ENCODE measurements at places on chromosomes 1 and 21.

GRCh38 chr1:211920141-211920572 lies 89.6 kb upstream of the LPGAT1 start:
- H3K36me3 ChIP-seq = no peaks in the 10 kb centered on the region
- no peak for DNase-seq
- H3K27ac ChIP-seq = no peak overlapping the region
- peaks cover 34% of the 10 kb centered on the region for H3K27me3 ChIP-seq
- H3K4me1 ChIP-seq = no peaks in the 10 kb centered on the region
- no peak overlapping the region for H3K4me3 ChIP-seq

DNA sequence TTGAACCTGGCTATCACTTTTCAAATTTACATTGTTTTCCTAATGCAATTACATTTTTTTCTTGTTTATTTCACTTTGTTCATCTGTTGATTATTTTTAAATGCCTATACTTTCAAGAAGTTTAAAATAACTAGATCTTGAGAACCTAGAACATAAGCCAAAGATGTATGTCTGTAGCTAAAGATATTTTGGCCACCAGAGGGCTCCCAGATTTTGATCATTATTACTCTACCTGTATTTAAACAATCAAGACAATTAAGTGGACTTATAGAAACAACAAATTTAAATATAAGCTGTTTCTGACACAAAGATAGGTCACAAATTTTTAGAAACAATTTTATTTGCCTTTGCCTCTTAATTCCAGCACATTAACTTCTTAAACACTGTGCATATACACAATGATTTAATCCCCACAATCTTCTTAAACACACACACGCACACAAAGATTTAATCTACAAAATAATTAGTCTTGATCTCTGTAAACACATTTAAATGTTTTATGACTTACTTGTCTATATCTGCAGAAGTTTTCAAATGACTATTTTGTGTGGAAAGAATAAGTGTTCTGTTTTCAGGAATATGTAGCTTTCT lies 380.0 kb downstream of the DSCAM start:
- no peaks in the 10 kb centered on the region for H3K4me1 ChIP-seq
- no peaks in the 10 kb centered on the region for H3K36me3 ChIP-seq
- H3K27me3 ChIP-seq = peaks cover 2% of the 10 kb centered on the region

- no peak for DNase-seq
- peaks cover 9% of the 10 kb centered on the region for H3K36me3 ChIP-seq
- H3K27me3 ChIP-seq = no peaks in the 10 kb centered on the region
These were observed 112.2 kb downstream of the NEK7 start for GRCh38 chr1:198268784-198269645.

- H3K27ac ChIP-seq = no peak overlapping the region
- no peak overlapping the region for H3K4me3 ChIP-seq
- H3K4me1 ChIP-seq = peaks cover 6% of the 10 kb centered on the region
- H3K36me3 ChIP-seq = no peaks in the 10 kb centered on the region
- DNase-seq = no peak
- H3K27me3 ChIP-seq = peaks cover 3% of the 10 kb centered on the region
These were observed 410.1 kb downstream of the PRDM2 start for GRCh38 chr1:14110040-14110439.

DNA sequence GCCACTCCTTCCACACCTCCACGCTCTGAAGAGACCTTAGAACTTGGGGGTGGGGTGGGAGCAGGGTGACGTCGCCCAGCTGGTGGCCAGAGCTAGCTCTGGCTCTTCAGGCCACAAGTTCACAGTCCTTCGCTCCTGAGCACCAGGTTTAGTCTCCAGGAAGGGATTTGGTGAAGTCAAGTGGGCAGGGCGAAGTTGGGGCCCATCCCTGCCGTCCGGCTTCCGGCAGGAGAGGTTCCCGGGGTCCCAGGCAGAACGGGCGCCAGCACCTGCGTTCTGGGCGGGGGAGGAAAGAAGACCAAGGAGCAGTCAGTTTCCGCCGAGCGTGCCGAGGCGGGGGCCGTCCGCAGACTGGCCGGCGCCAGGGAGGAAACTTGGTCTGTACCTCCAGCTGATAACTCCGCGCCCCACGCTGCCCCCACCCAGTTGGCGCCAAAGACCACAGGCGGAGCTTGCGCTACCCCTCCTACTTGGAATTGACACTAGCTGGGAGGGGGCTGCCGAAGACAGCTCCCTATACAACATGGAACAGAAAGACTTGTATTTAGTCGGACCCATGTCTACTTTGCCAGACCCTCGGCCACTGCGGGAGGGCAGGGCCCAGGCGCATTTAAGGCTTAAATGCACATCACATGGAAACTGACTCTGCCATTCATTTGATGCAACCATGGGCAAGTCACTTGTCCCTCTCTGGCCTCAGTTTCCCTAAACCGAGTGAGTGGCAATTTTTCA lies 995 bp downstream of the ID3 start:
- peak; percentile 59 for DNase-seq
- H3K27me3 ChIP-seq = peaks cover 17% of the 10 kb centered on the region
- H3K36me3 ChIP-seq = peaks cover 4% of the 10 kb centered on the region
- peaks cover 61% of the 10 kb centered on the region for H3K4me1 ChIP-seq
- peak overlapping the region; percentile 85 for H3K27ac ChIP-seq

DNA sequence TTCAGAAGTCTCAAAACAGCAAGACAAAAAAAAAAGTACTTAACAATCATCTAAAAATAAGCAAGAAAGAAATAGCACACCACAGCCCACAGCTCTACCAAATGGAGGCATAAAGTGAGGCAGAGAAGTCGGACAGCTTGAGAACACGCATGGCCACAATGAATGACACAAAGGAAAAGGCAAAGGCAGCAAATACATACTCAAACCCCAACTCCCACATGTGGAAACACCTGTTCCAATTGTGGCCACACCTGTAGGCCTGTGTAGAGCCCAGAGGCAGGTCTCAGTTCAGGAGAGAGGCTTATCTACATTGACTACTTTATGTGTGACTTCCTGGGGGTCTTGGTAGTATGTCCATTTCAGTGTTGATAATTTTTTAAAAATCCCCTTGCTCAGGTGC lies 543.5 kb downstream of the LMO4 start:
- no peaks in the 10 kb centered on the region for H3K36me3 ChIP-seq
- no peak overlapping the region for H3K4me3 ChIP-seq
- peaks cover 2% of the 10 kb centered on the region for H3K4me1 ChIP-seq
- peaks cover 3% of the 10 kb centered on the region for H3K27me3 ChIP-seq
- DNase-seq = no peak

GRCh38 chr1:155872527-155872926 lies 13.2 kb downstream of the SYT11 start:
- no peak overlapping the region for H3K4me3 ChIP-seq
- no peak overlapping the region for H3K27ac ChIP-seq
- H3K4me1 ChIP-seq = peaks cover 5% of the 10 kb centered on the region
- H3K27me3 ChIP-seq = no peaks in the 10 kb centered on the region
- peaks cover 7% of the 10 kb centered on the region for H3K36me3 ChIP-seq

- H3K4me3 ChIP-seq = no peak overlapping the region
- H3K27ac ChIP-seq = no peak overlapping the region
- DNase-seq = no peak
- H3K4me1 ChIP-seq = peaks cover 6% of the 10 kb centered on the region
These were observed 140.9 kb downstream of the RHOU start for GRCh38 chr1:228876187-228876586.

GRCh38 chr1:21669258-21670058 lies at the start of gene RAP1GAP:
RAP1GAP (minus strand) TSS chr1:21669357; CDS start chr1:21620032, 49,325 bp downstream.
- DNase-seq = peak; percentile 62
- peaks cover 25% of the 10 kb centered on the region for H3K27me3 ChIP-seq
- no peaks in the 10 kb centered on the region for H3K36me3 ChIP-seq
- H3K4me3 ChIP-seq = peak within 1 kb of the TSS; percentile 62
- peaks cover 11% of the 10 kb centered on the region for H3K4me1 ChIP-seq

DNA sequence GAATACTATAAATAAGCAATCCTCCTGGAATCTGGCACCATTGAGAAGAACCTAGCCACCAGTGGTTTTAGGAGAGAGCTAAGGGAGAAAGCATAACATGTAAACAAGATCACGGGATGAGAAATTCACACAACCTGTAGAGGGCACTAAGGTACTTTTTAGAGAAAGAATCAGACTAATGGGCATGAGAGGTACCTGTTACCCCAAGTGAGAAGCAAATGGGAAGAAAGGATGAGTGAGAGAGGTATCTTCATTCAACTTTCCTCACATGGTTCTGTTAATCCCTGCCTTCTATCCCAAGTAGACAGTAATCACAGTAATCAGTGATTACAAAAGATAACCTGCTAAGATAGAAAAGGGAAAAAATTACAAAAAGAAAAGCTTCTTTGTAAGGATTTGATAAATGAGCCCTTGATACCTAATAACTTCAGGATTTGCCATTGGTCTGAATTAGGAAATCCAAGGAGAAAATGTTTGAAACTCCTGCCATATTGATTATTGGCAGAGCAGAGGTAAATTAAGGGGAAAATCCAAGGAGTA lies 251.1 kb upstream of the ADGRL2 start:
- no peaks in the 10 kb centered on the region for H3K36me3 ChIP-seq
- DNase-seq = no peak
- H3K27me3 ChIP-seq = no peaks in the 10 kb centered on the region
- no peaks in the 10 kb centered on the region for H3K4me1 ChIP-seq
- no peak overlapping the region for H3K27ac ChIP-seq

- no peaks in the 10 kb centered on the region for H3K4me1 ChIP-seq
- H3K4me3 ChIP-seq = no peak overlapping the region
- H3K27me3 ChIP-seq = no peaks in the 10 kb centered on the region
- H3K36me3 ChIP-seq = no peaks in the 10 kb centered on the region
- no peak for DNase-seq
These were observed 38.5 kb downstream of the B3GALT5 start for GRCh38 chr21:39651206-39651605.

GRCh38 chr1:29801561-29801973 lies 565.2 kb downstream of the PTPRU start:
- H3K36me3 ChIP-seq = no peaks in the 10 kb centered on the region
- no peaks in the 10 kb centered on the region for H3K27me3 ChIP-seq
- no peak overlapping the region for H3K27ac ChIP-seq
- H3K4me3 ChIP-seq = no peak overlapping the region
- no peak for DNase-seq

- peak overlapping the region; percentile 37 for H3K27ac ChIP-seq
- no peak for DNase-seq
- H3K27me3 ChIP-seq = no peaks in the 10 kb centered on the region
- H3K4me3 ChIP-seq = no peak overlapping the region
- peaks cover 20% of the 10 kb centered on the region for H3K4me1 ChIP-seq
These were observed 56.9 kb downstream of the SLC45A1 start for GRCh38 chr1:8374812-8375211.

- H3K4me3 ChIP-seq = no peak overlapping the region
- no peaks in the 10 kb centered on the region for H3K36me3 ChIP-seq
- no peak overlapping the region for H3K27ac ChIP-seq
These were observed 254.8 kb downstream of the LTN1 start for GRCh38 chr21:28737674-28738419.

GRCh38 chr1:107883562-107883961 lies 81.4 kb downstream of the VAV3 start:
- DNase-seq = no peak
- peaks cover 5% of the 10 kb centered on the region for H3K36me3 ChIP-seq
- no peak overlapping the region for H3K27ac ChIP-seq
- no peaks in the 10 kb centered on the region for H3K27me3 ChIP-seq

DNA sequence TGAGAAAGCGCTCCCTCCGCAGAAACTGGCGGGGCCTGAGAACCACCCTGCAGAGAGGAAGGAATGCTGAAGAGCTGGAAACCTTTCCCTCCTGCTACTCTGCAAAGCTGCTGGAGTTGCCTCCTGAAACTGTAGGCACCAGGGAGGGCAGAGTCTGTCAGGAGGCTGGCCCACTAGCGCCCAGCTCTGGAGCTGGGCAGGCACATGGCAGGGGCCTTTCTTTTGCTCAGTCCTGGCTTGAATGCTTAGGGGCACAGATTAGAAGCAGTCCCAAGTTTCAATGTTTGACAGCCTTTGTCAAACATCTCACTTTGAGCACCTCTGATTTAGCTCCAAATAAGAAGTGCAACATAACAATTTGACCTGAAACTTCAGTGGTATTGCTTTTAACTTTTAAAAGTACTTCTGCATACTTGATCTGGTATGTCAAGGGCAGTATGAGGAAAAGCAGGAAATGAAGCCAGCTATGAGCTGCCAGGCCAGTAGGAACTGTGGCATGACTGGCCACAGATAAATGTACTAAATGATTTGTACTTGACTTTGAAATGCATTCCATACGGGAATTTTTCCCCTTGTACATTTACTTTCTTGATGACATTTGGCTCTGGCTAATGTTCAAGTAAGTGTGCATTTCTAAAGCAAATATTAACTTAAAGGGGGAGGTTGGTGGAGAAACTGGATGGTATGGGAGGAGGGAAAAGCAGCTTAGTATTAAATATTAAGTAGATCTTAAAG lies 7.2 kb downstream of the C1orf116 start:
- no peak overlapping the region for H3K27ac ChIP-seq
- no peaks in the 10 kb centered on the region for H3K36me3 ChIP-seq

- peaks cover 22% of the 10 kb centered on the region for H3K4me1 ChIP-seq
- no peak overlapping the region for H3K27ac ChIP-seq
- no peak for DNase-seq
- no peaks in the 10 kb centered on the region for H3K27me3 ChIP-seq
These were observed 56.8 kb downstream of the SKI start for GRCh38 chr1:2284932-2285331.

DNA sequence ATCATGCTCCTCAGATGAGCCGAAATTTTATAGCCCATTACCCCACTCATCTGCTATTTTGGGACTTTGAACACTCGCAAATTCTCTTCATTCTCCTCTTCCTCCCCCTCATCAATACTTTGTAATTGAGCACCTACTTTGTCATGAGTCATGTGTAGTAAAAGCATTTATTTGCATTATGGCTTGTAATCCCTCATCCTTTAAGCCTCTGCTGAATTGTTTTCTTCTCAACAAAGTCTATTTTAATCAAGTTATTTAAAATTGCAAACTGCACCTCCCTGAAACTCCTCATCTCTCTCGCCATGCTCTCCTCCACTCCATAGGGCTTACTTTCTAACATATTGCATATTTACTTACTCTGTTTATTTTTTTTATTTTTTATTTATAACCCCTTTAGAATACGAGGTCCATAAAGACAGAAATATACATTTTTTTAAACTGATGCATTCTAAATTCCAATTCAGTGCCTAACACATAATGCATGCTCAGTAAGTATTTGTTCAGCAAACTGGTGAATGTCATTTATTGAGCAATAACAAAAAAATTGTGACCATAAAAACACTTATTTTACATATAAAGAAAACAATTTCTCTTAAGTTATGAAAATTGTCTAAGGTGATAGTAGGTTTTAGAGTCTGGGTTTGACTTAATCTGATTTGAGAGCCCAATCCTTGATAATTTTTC lies 161.7 kb downstream of the FASLG start:
- no peak for DNase-seq
- peaks cover 39% of the 10 kb centered on the region for H3K4me1 ChIP-seq
- peaks cover 15% of the 10 kb centered on the region for H3K36me3 ChIP-seq
- no peak overlapping the region for H3K4me3 ChIP-seq
